Hindlimb muscle (tissue), 1 donor: ENCODE measurements at places on chromosomes 7 and 10. TPM values are rescaled to one million over a fixed set of nuclear protein-coding genes. Genes with fewer than 3 reads are reported as not detected.
A peak's percentile ranks its signal among the peaks of the same experiment; 100 is the strongest.

GRCh38 chr10:23280419-23281043, 64.1 kb downstream of the C10orf67 start:
- DNase-seq = no peak

GRCh38 chr7:108294595-108294994, 161.6 kb downstream of the NRCAM start:
- DNase-seq = no peak

DNA sequence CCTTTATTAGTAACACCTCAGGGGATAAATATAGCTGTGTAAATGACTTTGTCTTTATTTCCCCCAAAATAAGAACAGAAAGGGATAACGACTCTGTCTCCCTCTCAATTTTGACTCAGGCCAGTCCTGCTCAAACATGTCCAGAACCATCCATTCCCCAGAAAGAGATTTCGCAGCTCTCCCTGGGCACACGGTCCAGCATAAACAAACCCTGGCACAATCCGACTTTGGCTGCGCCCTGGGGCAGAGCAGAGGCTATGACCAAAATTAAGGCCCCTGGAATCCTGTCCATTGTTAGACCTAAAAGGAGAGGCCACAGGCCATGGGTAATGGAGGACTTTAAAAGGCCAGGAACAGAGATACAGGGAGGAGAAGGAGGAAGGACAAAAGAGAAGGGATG, 99.1 kb downstream of the PRPF18 start:
- no peak for DNase-seq

- no peak for DNase-seq
These were observed 13.4 kb downstream of the SCIN start for GRCh38 chr7:12583922-12584321.

DNA sequence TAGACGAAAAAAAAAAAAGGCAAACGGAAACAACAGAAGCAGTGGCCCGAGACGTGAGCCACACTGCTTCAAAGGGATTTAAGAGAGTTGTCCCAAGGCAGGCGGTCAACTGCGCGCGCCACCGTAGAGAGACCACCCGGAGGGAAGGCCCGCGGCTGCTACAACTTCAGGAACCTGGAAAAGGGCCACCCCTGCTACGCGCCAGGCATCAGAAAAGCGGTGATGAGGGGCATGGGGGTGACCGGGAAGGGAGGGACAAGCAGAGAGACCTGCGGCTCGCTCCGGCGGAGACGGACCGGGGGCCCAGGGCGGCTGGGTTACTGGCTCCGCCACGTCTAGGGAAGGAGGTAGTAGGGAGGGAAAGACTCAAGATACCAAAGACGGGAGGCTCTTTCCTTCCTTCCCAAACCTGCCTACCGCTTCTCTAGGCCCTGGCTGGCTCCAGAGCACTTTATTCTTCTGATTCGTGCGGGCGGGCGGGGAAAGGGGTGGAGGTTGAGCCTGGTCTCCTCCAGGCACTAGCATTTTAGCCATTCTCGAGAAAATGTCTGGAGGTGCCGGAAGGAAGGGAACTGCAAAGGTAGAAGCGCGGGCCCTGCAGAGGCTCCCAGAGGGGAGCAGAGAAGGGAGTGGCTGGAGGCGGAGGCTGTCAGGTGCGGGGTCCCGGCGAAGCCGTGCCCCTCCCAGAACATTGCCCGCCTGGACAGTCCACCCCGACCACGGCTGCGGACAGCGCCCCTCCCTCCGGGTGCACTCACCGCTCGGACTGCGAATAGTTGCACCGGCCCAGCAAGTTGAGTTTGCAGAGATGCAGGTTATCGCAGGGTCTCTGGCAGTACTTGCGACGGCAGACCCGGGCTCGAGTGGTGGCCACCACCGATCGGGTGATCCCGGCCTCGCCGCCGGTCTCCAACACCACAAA, 993 bp downstream of the ZC3HAV1 start:
- DNase-seq = peak; percentile 38

GRCh38 chr7:149662591-149663095, 110.7 kb downstream of the ZNF467 start:
- peak; percentile 43 for DNase-seq

- DNase-seq = no peak
These were observed 28.9 kb downstream of the SKIDA1 start for GRCh38 chr10:21496343-21497176.

DNA sequence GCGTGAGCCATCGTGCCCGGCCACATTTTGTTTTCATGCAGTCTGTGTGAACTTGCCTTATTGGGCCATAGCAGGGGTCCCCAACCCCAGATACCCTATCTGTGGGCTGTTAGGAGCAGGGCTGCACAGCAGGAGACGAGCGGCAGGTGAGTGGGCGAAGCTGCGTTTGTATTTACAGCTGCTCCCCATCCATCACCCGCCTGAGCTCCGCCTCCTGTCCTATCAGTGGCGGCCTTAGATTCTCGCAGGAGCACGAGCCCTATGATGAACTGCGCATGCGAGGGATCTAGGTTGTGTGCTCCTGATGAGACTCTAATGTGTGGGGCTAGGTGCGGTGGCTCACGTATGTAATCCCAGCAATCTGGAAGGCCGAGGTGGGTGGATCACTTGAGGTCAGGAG, 293.9 kb downstream of the CAMK1D start:
- no peak for DNase-seq

DNA sequence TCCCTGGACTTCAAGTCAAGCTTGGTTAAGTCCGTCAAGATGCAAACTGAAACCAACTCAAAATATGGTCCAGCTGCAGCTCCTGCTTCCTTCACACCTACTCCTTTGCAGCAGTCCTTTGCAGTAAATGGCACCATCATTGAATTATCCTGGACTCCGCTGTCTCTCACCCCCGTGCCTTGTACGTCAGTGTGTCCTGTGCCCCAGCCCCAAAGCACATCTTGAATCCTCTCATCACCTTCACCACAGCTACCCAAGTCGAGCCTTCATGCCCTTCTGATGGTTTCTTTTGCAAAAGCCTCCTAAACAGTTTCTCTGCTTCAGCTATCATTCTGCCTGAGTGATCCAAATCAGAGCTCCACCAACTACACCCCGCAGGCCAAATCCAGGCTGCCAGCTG, 88.4 kb upstream of the LEP start:
- no peak for DNase-seq

DNA sequence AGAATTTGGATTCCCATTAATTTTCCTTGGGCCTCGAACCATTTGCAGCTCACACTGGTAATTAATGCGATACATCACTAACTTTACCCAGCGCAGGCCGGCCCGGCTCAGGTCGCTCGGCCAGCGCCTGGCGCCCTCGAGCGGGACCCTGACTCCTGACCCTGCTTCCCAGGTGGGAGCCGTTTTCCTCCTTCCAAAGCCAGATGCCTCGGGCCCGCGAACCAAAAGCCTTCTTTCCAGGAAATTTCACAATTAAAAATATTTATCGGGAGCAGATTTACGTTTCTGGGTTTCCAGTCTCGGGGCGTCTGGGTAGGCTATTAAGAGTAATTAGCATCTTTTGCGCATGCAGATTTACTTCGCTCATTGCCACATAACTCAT, 12.2 kb downstream of the LBX1 start:
- no peak for DNase-seq

- DNase-seq = no peak
These were observed 3.9 kb upstream of the CSGALNACT2 start for GRCh38 chr10:43134126-43134905.

- DNase-seq = no peak
These were observed 642.1 kb downstream of the INHBA start for GRCh38 chr7:41060796-41061195.

GRCh38 chr7:157431951-157432540, 95.2 kb downstream of the DNAJB6 start:
- DNase-seq = no peak

GRCh38 chr7:6729492-6730342, 23.0 kb upstream of the ZNF12 start:
- peak; percentile 91 for DNase-seq

- no peak for DNase-seq
These were observed 332.1 kb downstream of the PHTF2 start for GRCh38 chr7:78130446-78131215.

DNA sequence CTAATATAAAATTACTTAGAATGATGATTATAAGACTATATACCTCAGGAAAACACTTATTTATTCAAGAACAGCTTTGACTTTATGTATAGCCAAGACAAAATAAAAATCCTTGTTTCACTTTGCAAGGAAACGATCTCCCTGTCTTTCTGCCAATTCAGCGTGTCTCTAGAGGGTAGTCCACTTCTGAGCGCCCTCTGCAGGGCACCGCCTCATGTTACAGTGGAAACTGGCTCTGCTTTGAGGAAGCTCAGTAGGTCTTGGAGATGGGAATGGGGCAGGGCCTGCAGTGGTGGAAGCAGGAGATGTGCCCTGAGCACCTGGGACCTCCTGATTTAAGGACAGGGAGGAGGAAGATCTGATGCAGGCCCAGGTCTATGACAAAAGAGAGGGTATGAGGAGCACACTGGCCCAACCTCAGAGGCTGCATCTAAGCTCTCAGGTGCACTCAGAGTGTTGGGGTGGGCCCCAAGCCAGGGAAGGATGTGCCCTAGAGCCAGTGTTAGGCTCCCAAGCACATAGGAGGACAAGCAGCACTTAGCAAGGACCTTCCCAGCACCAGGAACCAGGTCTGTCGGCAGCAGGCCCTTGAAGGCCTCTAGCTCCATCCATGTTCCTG, 481.0 kb downstream of the TNS3 start:
- DNase-seq = no peak

Gene KNDC1
- 10.7 TPM for polyA plus RNA-seq

Gene PTN
- 52.2 TPM for polyA plus RNA-seq

Gene CALML3
- polyA plus RNA-seq = 0.45 TPM

Gene HIBADH
- polyA plus RNA-seq = 25.1 TPM

Gene RBP4
- polyA plus RNA-seq = 16.0 TPM

Gene NPC1L1
- polyA plus RNA-seq = 0.08 TPM

Gene CALCR
- polyA plus RNA-seq = 11.0 TPM

Gene GPR37
- polyA plus RNA-seq = 41.0 TPM
